ENCODE measurements at places on chromosomes 1 and 21.

GRCh38 chr1:5938101-5938646 lies 54.1 kb downstream of the NPHP4 start:
- DNase-seq, result no peak

- no peak for DNase-seq
These were observed 56.4 kb downstream of the CHIA start for GRCh38 chr1:111347026-111347425.

DNA sequence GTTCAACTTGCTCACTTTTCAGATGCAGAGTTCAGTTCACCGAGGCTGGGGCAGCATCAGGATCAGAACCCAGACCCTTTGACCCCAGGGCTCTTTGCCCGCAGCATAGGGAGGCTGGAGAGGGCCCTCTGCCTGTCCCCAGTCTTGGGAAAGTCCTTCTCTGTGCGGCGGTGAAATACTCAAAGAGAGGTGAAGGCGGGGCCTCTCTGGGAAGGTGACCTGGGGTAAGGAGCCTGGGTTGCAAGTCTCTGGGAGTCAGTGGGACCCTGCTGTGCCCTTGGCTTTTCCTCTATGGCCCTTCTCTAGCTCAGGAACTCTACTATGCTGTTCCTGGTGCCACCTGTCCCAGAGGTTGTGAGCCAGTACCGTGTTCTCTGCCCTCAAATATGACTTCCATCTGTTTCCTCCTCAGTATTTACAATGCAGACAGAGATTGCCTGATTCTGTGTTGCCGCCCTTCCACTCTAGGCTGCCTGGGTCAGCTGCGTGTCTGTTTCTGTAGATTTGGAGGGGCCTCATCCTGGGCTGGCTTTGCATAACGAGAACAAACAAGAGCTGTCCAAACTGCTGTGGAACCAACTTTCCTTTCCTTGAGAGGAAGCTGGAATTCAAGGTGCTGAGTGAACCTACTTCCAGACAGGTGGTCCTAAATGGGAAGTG lies 18.7 kb upstream of the ZBTB21 start:
- no peak for DNase-seq

- no peak for DNase-seq
These were observed 859 bp upstream of the SLC5A9 start for GRCh38 chr1:48221657-48222056.

DNA sequence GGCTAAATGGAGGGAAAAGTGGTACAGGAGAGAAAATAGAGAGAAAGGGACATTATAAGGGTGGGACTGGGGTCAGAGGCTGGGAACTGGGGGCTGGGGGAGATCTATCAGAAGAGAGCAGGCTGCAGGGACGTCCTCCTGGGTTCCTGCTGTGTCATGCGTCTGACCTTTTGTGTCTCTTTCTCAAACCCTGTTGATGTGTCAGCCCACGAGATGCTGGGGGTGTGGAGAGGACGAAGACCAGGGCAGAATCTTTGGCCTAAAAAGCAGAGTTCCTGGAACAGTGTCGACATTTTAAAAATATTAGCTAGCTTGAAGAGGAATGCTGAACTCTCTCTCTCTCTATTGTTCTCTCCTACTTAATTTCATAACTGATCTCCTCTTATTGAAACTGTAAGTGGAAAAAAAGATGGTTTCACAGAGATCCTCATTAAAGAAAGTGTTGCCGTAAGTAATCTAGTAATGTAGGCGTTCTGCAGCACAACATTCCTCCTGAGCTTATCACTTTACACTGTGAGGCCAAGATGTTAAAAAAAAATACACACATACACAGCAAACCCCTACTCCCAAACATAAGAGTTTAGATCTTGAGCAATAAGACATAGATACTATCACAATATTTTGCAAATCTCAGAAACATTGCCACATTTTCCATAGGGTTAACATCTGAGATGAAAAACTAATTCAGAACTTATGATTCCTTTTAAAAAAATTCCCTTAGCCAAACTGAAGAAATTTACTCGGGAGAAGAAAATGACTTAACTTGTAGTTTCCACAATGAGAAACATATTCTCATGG lies 52.6 kb downstream of the RUNX1 start:
- no peak for DNase-seq

GRCh38 chr21:45029948-45030681 lies 44.3 kb upstream of the ADARB1 start:
- DNase-seq, result no peak

DNA sequence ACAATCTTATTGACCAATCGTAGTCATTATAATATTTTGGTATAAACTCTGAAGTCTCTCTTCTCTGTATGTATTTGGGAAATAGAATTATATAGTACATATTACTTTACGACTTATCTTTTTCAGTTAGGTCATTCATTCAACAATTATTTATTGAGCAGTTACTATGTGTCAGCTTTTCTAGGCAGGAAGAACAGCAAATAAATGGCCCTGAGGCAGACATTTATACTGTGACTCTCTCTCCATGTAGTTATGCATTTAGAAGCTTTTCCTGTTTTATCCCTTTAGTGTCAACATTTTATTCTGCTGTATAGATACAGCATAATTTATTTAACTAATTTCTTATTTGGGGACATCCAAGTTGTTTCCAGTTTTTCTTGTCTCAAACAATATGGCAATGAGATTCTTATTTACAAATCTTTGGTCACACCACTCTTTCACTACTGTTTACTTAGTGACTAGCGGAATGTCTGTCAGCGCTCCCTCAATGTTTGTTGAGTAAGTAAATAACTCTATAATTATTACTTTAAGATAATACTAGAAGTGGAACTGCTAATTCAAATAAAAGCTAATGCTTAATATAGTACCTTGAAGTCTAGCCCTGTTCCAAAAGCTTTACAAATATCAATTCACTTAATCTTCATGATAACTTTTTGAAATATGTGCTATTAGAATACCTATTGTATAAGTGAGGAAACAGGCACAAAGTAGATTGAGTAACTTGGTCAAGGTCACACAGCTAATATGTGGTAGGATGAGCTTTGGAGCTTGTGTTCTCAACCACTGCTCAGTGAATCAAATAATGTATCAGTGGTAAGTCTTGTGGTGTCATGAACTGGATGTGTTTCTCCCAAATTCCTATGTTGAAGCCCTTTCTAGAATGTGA lies 465.6 kb downstream of the SIPA1L2 start:
- no peak for DNase-seq

DNA sequence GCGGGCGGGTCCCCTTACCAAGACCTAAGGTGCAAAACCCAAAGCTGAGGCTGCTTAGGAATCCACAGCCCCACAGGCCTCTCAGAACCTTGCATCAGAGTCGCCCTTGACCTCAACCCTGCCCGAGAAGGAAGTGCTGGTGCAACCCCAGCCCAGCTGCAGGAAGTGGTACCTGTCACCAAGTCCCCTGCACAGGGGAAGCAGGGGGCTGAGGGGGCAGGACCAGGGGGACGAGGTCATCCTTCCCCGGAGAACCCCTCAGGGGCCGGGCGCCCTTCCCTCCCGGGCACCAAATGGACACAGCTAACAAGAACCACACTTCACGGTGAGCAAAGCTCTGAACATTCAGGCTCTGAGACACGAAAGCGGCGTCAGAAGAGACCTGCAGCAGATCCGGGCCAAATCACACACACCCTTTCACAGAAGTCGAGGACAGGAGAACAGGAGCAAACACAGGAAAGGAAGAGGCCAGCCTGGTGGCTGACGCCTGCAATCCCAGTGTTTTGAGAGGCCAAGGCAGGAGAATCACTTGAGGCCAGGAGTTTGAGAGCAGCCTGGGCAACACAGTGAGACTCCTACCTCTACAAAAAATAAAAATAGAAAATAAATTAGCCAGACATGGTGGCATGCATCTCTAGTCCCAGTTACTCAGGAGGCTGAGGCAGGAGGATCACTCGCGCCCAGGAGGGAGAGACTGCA lies 6.4 kb downstream of the ITGB2 start:
- DNase-seq, result peak; percentile 57

DNA sequence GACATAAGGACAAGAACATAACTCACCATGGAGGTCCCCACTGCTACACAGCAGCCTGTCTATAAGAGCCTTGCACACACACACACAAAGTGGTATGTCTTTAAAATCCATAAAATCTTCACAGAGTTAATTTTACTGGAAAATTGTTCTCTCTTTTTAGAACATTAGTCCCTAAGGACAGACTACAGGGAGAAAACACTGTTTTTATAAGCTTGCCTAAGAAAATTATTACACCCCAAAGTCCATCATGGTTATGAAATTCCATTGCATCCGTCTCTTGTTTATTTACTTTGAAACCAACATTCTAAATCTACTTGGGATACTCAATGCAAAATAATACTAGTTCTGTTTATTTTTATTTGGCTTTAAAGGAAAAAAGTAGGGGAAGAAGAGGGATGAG lies 197.4 kb downstream of the SETD4 start:
- no peak for DNase-seq

GRCh38 chr21:15728046-15728445 lies 1.7 kb upstream of the USP25 start:
- no peak for DNase-seq

GRCh38 chr1:246083416-246083815 lies 423.7 kb downstream of the SMYD3 start:
- no peak for DNase-seq

GRCh38 chr1:32742199-32742947 lies 39.8 kb upstream of the SYNC start:
- DNase-seq, result no peak

DNA sequence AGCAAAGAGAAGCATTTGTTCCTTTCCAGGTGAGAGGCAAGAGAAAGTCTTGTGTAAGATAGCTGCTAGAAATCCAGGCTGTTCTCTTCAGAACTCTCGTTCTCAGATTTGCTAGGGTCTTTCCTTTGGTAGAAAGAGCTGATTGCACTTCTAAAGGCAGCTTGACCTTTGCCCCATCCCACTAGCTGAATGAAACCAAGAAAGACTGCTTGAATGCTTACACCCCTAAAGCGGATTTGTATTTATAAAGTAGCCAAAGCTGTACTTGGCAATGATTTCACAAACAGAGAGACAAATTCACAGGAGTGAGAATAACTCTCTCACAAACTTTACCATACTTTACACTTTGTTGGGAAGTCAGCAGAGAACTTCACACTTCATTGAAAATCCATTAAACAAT lies 424.1 kb downstream of the TTLL7 start:
- no peak for DNase-seq

DNA sequence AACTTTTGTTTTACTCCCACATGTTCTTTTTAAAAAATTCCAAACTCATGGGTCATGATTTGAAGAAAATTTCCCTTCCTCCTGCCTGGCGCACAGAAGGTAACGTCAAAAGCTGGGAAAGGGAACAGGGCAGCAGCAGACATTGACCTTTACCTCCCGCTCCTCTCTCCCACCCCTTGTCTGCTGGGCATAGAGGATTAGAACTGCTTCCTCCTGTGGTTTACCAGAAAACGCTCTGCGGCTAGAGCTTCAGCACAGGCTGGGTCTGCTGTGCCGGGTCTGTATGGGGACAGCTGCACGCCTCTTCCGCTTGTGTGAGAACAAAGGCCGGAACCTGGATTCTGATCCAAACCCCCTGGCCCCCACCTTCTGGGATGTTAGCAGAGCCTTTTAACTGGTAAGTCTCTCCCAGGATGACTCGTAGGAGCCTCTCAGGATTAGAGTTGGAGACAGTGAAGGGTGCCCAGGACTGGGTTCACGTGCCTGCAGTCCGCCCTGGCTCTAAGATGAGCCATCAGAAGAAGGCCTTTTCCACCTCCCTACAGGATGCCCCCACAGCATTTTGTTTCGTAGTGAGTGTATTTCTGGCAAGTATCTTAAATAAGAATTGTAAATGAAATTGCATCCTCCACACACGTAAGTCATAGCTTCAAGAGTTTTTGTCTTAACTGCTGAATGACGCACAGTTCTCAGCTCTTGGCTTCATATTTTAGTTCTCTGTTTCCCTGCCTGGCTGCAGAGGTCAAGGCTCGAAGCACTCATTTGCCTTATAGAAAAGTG lies 5.2 kb downstream of the H6PD start:
- peak; percentile 41 for DNase-seq

GRCh38 chr1:121458291-121459048 lies 273.7 kb downstream of the SRGAP2C start:
- DNase-seq, result no peak

DNA sequence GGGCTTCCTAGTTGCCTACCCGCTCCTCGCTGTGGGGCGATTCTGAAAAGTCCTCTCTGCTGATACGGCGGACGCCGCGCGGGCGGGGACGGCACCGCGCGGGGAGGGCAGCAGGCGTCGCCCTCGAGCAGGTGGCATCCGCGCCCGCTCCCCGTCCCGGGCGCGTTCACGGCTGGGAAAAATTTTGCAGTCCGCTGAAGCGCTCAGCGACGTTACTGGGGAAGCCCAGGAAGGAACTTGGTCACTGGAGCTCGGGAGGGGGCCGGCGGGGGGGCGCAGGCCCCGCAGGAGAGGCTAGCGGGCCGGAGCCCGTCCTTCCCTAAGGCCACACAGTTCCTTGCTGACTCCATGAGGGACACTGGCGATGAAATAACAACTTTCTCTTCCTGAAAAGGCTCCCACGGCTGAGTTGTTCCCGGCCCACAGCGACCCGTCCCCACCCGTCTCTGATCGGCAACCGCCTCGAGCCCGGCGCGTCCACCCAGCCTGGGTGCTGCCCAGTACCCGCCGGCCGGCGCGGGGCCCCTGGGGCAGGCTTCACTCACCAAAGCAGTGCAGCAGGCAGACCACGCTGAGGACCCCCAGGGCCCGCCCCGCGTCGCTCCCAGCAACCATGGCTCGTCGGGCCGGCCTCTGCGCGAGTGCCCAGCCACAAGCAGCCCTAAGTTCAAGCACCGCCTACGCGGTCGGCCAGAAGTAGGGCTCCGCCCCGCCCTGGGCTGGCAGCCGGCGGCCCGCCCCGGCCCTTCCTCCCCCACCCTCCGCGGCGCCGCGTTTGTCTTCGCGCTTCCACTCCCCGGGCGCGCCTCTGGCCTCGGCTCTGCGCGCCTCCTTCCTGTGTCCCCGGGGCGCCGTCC lies at the start of gene CD58:
Gene CD58, minus strand, starts transcription at position 669 of the 857 bp plus-strand sequence. Its CDS starts 54 bp downstream, at position 615.
- peak; percentile 84 for DNase-seq

- DNase-seq, result no peak
These were observed 21.3 kb upstream of the PKP1 start for GRCh38 chr1:201261771-201262547.

DNA sequence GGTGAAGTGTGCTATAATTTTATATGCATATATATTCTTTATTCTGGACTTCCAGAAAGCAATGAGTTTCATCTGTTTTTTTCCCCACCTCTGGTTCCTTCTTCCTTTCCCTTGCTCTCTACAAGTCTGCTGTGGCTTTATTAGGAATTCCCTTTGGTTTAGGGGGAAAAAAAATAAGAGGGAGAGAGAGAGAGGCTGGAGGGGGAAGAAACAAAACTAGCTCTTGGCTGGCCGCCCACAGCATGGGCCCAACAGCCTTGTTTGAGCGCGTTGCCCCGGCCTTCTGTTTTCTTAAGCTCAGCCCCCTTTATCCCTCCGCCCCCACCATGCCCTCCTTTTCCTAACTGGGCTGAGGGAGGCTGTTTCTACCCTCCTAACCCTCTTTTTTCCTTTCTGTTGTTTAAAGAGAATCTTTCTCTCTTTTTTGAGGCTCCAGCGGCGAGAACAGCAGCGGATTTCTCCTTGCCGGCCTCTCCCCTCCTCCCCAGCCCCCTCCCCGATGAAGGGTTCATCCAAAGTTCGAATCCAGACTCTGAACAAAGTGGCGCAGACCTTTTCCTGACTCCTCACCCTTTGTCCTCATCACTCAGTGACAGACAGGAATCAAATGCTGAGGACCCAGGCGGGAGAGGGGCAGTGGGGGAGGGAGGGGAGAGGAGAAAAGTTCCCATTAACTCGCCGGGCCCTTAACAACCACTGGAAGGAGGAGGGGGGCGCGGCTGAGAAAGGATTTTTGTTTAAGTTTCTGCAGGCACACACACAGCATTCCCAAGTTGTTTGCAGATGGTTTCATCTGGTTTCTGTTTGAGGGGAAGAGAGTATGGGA lies 29.7 kb downstream of the PBX1 start:
- DNase-seq, result no peak

GRCh38 chr1:119079881-119080280 lies 60.6 kb downstream of the WARS2 start:
- no peak for DNase-seq

- no peak for DNase-seq
These were observed 19.4 kb upstream of the CADM3 start for GRCh38 chr1:159152031-159152430.
